NCI-H345 (cell line): ENCODE measurements at places on chromosomes 4 and X.

GRCh38 chr4:37641886-37642849 lies 44.0 kb downstream of the RELL1 start:
- no peak for DNase-seq

GRCh38 chr4:48173056-48173991 lies 39.3 kb upstream of the TXK start:
- DNase-seq: no peak

DNA sequence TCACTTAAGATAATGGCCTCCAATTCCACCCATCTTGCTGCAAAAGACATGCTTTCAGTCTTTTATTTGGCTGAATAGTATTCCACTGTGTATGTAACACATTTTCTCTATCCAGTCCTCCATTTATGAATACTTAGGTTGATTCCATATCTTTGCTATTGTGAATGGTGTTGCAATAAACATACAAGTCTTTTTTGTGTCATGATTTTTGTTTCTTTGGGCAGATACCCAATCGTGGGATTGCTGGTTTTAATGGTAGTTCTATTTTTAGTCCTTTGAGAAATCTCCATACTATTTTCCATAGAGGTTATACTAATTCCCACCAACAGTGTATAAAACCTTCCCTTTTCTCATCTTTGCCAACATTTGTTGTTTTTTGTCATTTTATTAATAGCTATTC lies 180.9 kb downstream of the SMIM20 start:
- no peak for DNase-seq

- no peak for DNase-seq
These were observed 68.8 kb downstream of the IL15 start for GRCh38 chr4:141705048-141705746.

GRCh38 chr4:26130173-26130572 lies 190.6 kb upstream of the RBPJ start:
- DNase-seq: no peak

GRCh38 chr4:31088600-31089230 lies 368.5 kb downstream of the PCDH7 start:
- no peak for DNase-seq

- DNase-seq: no peak
These were observed 33.0 kb downstream of the TACC3 start for GRCh38 chr4:1754336-1754735.

DNA sequence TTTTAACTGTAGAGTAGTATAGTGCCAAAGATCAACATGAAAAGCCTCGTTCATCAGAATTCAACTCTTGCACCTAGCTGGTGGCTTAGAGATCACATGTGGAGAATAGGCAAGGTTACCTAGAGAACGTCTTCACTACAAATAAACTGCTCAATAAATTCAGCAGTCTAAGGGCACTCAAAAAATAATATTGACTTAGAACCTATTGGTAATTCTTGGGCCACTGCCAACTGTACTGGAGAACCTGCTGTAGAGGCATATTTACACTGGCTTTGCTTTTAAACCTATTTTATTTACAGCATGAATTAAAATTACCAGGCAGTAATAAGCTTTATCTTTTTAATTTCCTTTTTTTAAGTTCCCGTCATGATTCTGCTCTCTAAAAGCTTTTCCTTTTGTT lies 343.7 kb downstream of the PDHA2 start:
- DNase-seq: peak; percentile 69

GRCh38 chrX:12978205-12979025 lies 3.5 kb downstream of the TMSB4X start:
- no peak for DNase-seq

DNA sequence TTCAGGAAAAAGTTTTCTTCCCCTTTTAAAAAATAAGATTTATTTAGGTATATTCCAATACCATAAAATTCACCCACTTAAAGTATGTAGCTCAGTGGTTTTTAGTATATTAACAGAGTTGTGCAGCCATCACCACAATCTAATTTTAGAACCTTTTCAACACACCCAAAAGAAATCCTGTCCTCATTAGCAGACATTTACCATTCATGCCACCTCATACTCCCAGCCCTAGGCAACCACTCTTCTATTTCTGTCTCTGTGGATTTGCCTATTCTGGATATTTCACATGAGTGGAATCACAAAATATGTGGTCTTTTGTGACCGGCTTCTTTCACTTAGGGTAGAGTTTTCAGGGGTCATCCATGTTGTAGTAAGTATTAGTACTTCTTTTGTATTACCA lies 7.4 kb downstream of the ZNF81 start:
- DNase-seq: no peak

DNA sequence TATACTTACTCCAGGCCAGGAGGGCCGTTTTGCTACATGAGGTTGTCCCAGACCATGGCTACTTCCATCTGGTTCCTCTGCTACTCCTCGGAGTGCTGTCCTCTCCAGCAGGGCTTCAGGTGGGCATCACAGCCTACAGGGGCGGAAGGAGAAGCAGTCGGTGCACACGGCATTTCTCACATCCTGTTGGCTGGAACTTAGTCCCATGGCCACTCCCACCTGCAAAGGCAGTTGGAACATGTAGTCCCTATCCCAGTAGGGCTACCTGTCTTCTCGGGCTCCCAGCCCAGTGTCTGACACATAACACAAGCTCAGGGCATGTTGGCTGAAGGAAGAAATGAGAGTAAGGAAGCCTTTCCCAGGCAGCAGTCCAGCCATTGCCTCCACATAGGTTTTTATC lies 7.7 kb upstream of the STK32B start:
- DNase-seq: no peak

- DNase-seq: no peak
These were observed 259.8 kb downstream of the ARHGAP10 start for GRCh38 chr4:147991543-147992283.

DNA sequence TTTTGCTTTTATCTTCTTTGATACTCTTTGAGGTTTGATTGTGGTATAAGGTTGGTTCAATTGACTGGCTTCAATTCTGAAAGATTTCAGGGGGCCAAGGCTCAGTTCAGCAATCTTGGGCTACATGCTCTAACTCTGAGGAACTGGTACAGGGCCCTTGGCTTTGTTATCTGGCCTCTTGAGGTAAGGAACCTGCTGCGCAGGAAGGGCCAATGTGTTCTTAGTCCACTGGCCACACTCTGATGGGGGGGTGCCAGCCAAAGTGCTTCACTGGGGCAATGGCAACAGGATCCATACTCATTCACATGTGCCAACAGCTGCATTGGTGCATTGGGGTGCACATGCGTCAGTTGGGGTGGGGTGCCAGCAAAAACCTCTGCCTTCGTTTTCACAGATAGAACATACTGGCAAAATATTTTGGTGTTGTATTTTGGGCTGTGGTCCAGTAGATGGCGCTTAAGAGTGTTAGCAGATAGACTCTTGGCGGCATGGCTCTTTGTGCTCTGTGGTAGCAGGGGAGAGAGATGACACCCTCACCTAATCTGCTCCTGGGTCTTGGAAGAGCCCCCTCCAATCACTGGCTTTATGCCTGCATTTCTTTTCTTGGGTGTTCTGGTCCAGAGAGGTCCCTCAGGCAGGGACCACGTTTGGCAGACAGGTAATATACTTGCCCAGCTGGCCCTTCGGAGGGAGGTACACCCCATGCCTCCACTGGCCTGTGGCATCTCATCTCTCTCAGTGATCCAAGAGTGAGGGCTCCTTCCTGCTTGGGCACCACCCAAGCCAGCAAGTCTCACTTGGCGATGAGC lies 42.9 kb downstream of the NDST3 start:
- DNase-seq: no peak

GRCh38 chrX:134513091-134513490 lies 53.1 kb downstream of the HPRT1 start:
- no peak for DNase-seq

DNA sequence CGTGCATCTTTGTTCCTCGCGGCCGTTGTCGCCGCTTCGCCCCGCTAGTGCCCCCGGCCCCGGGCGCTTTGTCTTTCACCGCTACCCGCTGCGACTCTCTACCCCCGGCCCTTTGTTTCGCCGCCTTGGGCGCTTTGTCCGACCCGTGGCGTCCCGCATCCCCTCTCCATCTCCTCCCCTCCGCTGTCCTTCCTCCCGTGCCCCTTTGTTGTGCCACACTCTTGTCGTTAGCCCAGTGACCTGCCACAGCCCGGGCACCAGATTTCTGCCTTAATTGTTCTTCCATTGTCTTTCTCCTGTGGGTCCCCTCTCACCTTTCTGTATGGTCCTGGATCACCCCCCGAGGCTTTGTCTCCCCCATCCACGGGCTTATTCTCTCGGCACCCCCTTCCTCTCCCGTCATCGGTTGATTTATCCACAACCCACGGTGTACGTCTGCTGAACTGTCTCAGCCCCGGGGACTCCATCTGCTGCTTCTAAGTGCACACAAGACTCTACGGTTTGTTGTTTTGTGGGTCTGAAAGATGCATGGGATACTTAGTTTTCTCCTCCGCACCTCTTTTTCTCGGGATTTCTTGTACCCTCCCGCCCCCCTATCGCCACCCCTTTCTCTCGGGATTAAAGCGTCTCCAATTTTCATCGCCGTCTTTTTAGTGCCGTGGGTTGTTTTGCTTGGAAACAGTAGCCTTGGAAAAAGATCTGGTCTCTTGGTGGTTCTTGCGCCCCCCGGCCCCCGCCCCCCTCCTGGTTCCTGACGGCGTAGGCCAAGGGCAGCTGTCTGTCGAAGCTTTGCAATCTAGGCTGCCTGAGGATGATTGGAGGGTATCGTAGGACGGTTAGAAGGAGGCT lies 783 bp downstream of the RBPJ start:
- DNase-seq: peak; percentile 23

DNA sequence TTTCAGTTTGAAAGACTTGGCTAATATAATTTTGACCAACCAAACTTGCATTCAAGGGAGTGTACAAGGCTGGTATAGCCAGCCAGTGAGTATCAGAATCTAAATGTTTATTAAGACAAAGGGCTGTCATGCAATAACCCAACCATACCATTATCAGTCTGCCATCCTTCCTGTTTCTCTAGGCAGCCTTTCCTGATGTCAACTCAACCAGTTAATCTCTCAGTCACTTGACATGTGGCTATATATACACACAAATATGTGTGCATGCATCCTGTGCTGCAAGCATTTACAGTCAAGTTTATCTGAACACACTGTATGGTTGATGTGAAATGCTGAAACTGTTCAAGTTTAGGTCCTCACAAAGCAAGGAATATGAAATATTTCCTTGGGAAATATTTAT lies 17.2 kb downstream of the BTK start:
- DNase-seq: no peak

DNA sequence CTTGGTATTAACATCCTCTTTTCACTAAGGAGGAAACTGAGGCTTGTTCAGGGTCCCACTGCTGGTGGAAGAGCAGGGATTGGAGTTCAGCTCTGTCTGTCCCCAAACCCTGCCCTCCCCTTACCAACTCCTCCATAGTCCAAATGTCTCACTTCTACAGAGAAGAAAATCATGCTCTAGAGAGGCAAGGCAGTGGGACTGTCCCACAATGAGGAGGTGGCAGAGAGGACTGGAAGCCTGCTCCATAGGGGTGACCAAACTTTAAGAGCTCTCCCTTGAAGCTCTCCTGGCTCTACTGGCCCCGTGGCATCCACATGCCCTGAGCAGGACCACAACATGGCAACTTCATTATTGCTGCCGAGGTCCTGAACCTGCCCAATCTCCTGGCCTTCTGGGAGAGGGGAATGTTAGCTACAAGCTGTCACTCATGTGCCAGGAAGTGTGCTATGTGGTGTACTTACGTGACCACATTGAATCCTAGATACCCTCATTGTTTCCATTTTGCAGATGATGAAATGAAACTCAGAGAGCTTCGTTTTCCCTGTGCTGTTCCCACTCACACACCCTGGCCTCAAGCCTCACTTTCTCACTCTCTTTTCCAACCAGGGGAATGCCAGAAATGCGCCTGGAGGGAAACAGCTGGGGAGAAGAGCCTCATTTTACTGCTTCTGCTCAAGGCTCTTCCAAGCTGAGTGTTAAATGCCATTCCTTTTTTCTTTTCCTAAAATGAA lies 71.5 kb downstream of the ANAPC4 start:
- DNase-seq: no peak

DNA sequence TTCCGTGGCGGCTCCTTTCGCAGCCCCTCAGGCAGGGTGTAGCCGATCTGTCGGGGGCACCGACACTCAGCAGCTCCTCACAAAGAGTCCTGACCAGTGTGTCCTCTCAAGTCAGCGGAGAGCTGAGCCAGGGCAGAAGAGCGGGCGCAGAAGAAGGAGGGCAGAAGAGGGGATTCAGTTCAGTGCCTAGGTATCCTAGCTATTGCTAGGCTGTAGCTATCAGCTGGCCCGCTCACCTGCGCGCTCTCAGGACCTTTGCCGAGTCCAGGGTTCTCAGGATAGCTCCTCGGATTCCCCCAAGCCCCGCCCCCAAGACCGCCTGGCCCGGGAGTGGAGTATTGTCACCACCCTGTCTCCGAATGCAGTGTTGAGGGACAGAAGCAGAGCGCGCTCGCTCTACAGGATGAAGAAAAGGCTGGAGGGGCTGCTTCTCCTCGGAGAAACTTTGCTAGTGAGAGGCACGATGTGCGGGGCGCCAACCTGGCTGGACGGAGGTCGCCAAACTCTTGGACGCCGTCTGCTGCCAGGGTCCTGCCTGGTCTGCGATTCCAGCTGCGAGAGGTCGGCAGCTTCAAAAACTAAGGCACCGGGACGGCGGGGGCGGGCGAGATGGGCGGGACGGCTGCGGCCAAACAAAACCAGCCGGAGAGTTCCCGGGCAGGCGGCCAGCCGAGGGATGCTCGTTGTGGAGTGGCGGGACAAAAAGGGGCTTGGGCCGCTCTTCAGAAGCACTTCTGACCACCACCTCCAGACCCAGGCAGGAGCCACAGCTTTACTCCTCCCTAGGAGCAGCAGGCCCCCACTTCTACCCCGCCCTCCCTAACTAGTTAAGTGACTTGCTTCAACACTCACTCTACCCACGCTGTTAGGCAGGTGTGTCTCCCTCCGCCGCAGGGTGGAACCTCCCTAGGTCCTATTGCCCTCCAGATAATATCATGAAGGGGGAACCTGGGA lies at the start of gene XKRX:
TSS of gene XKRX (minus strand) at position 258 of the 954 bp plus-strand sequence. CDS start 613 bp downstream, outside the sequence.
- DNase-seq: peak; percentile 70

GRCh38 chrX:73214426-73215094 lies at the start of gene NAP1L2:
Gene NAP1L2, minus strand, starts transcription at chrX:73214851. Its CDS starts 359 bp downstream, at chrX:73214492.
- no peak for DNase-seq

- no peak for DNase-seq
These were observed 51.2 kb downstream of the TBL1X start for GRCh38 chrX:9515973-9516538.

DNA sequence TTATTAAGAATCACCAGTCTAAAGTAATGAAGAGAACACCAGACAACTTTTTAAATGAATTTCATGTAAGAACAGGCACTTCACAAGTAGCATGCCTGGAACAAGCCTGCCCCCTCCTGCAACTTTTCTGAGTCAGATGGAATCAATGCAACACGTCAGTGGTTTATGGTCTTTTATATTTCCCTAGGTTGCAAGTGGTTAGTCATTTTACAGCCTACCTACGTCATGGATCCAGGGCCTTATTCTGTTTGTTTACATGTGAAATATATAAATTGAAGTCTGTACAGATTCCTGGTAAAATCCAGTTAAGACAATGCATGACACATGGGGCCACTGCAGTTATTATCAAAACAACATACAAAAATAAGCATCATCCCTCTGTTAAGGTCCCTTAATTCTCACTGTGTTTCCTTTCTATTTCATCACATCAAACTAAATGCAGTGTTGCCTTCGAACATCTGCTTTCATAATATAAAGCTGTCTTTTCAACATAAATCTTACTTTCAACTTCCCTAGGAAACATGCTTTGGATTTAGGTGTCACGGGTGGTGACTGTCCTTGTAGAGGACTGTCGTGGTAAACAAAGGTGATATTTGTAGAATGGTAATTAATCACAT lies 309.3 kb downstream of the FRMPD4 start:
- no peak for DNase-seq

- DNase-seq: no peak
These were observed 721.7 kb downstream of the PCDH18 start for GRCh38 chr4:136810626-136811025.

- no peak for DNase-seq
These were observed 1.3 kb upstream of the EOLA2 start for GRCh38 chrX:149939655-149939904.
